ENCODE measurements at places on chromosomes 2 and 18. TPM values are rescaled to one million over a fixed set of nuclear protein-coding genes. Genes with fewer than 3 reads are reported as not detected.
A peak's percentile ranks its signal among the peaks of the same experiment; 100 is the strongest.

The ALKAL2 gene
- total RNA-seq = 1.4 TPM

The KRTCAP3 gene
- total RNA-seq = 2.5 TPM

The RNF144A gene
- total RNA-seq = 15.3 TPM

DNA sequence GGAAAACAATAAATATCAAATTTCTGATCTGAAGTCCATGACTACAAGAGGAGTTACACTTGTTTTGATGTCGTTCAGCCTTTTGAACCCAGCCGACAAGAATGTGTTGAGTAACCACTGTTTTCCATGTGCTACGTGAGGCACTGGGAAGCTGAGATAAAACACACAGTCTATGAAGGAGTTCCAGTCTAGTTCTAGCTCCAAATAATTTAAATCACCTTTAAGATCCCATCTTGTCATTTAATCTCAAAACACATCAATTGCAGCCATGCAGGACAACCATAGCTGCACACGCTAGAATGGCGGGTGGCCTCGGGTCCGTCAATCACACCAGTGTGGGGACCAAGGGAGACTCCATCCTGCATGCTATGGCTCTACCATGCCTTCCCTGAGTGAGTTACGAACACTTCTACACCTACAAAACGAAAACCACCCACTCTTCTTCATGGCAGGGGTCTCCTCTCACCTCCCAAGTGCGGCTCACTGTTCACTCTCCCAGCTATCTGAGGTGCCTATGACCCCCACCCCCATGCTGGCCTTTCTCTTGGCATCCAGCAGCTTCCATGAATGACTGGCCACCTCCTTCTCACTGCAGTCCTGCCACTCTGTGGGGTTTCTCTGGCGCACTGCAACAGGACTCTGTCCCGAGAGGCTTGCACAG, 3.8 kb downstream of the FHL2 start:
- no peak for DNase-seq

DNA sequence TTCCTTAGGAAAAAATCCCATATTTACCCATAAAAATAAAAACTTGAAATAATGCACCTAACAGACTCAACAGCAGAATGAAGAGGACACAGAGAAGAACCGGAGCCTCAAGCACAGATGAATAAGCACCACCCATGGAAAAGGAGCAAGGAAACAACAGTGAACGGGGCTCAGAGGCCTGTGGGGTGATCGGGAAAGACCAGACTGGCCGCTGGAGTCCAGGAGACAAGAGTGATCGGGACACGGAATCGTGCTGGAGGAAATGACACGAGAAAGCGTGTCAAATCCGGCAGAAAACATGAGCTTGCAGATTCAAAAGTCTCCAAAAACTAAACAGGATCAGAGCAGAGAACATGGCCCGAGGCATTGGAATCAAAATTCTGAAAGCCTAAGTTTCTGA, 448.0 kb upstream of the SALL3 start:
- DNase-seq = no peak

DNA sequence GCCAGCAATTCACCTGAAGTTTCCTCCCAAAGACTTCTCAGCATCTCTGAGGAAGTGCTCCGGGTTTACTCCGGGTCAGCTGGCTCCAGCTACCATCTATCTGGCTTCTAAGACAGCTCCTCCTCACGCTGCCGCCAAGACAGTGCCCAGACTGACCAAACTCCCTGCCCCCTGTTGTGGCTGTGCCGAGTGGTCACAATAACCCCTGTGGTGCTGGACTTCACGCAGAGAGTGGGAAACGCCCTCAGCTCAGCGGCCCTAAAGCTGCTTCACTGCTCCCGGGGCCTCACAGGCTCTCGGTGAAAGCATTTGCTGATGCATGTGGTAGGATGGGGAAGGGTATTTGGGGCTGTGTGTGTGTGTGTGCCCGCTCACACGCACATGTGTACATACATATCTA, 154.8 kb upstream of the ZNF236 start:
- no peak for DNase-seq

DNA sequence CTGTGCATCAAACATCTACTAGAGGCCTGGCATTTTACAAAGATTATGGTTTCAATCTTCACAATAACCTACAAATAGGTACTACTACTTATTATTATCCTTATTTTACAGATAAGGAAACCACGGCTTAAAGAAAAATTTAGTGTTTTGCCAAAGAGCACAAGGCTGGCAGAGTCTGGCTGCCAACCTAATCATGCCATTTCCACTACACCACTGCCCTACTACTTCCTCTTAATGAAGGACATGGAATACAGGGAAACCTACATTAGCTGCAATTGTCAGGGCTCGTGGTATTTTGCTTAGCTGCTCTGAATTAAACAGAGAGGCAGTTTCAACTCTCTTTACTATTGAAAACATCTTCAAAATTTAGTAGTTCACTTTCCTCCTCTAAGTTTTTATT, 5.9 kb downstream of the MBOAT2 start:
- no peak for DNase-seq

GRCh38 chr18:72819050-72819449, 48.7 kb downstream of the NETO1 start:
- no peak for DNase-seq

- no peak for DNase-seq
Measured at GRCh38 chr18:36545821-36546427, 248.4 kb downstream of the FHOD3 start.

- DNase-seq = no peak
Measured at GRCh38 chr2:232073026-232073425, 111.5 kb downstream of the DIS3L2 start.

- DNase-seq = no peak
Measured at GRCh38 chr2:121634354-121635307, 14.6 kb downstream of the CLASP1 start.

- DNase-seq = peak; percentile 90
Measured at GRCh38 chr2:32711219-32711618, 83.4 kb downstream of the TTC27 start.

DNA sequence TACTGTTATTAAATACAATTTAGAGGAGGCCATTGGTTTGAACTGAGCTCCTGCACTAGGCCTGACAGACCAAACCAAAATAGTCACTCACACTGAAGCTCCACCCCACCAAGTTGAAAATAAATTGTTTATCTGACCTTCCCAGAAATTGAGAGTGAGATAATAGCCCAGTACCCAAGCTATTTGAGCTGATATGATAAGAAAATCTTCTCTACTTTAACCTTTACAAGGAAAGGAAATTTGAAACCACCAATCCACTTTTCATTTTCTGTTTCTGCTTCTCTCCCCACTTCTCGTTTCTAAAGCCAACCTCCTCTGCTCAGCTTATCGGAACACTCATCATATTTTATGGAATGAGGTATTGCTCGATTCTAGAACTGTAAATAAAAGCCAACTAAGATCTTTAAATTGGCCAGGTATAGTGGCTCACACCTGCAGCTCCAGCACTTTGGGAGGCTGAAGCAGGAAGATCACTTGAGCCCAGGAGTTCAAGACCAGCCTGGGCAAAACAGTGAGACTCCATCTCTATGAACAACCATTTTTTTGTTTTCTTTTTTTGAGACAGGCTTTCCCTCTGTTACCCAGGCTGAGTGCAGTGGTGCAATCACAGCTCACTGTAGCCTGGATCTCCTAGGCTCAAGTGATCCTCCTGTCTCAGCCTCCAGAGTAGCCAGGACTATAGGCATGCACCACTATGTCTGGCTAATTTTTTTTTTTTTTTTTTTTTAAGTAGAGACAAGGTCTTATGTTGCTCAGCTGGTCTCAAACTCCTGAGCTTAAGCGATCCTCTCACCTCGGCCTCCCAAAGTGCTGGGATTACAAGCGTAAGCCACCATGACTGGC, 13.3 kb upstream of the GALM start:
- no peak for DNase-seq

- DNase-seq = no peak
Measured at GRCh38 chr2:9388950-9389911, 34.1 kb downstream of the ITGB1BP1 start.

DNA sequence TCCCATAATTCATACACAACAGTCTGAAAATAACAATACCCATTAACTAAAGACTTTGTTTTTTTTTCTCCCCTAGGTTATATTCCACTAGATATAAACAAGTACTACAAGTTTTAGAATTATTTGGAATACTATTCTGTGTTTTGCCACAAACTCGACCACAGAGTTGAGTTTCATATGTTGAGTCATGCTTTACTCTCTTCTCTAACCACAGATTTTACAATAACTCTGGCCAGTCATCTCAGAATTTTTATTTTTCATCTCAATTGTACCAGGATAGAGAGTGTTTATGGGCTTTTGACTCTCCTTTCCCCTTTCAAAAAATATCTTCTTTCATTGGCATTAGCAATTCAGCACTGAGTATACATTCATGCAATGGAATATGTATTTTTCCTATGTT, 348.7 kb upstream of the GALNT5 start:
- no peak for DNase-seq

DNA sequence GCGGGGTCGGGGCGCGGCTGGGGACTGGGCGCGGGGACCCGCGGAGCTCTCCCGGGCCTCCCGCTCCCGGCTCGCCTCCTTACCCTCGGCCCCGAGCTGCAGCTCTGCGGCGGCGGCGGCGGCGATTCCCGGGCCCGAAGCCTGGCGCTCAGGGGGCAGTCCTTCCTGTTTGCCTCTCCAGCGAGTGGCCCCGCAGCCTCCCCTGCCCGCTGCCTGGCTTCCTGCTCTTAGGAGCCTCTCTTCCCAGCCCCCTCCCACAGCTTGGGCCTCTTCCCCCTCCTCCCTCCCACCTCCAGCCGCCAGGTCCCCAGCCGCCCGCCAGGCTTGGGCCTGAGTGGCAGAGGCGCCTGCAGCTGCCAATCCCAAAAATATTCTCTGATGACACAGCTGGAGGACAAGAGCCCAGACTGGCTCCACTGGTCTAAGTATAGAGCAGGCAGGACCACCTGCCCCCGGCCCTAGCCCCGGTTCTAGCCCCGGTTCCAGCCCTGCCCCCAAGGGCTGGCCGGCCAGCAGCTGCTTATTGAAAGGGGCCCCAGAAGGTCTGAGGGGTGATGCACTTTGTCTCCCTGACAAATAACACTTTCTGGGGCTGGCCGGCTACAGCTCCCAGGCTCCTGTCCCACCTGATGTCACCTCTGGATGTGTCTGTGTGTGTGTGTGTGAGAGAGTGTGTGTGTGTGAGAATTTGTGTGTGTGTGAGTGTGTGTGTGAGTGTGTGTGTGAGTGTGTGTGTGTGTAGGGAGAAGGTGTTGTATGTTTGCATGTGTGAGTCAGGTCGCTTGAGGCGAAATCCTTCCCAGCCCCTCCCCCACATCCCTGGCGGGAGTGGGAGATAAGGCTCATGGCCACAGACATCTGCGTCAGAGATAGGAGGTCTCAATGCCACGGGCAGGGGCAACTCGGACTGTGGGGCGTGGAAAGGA, at the start of gene OBSL1:
Gene OBSL1 (minus strand): TSS at position 229 of the 926 bp plus-strand sequence. CDS start 307 bp downstream, outside the sequence.
- DNase-seq = peak; percentile 28
